Type B pancreatic cell (in vitro differentiated cells): ENCODE measurements at places on chromosomes 12 and 14. TPM values are rescaled to one million over a fixed set of nuclear protein-coding genes. Genes with fewer than 3 reads are reported as not detected.
A peak's percentile ranks its signal among the peaks of the same experiment; 100 is the strongest.

DNA sequence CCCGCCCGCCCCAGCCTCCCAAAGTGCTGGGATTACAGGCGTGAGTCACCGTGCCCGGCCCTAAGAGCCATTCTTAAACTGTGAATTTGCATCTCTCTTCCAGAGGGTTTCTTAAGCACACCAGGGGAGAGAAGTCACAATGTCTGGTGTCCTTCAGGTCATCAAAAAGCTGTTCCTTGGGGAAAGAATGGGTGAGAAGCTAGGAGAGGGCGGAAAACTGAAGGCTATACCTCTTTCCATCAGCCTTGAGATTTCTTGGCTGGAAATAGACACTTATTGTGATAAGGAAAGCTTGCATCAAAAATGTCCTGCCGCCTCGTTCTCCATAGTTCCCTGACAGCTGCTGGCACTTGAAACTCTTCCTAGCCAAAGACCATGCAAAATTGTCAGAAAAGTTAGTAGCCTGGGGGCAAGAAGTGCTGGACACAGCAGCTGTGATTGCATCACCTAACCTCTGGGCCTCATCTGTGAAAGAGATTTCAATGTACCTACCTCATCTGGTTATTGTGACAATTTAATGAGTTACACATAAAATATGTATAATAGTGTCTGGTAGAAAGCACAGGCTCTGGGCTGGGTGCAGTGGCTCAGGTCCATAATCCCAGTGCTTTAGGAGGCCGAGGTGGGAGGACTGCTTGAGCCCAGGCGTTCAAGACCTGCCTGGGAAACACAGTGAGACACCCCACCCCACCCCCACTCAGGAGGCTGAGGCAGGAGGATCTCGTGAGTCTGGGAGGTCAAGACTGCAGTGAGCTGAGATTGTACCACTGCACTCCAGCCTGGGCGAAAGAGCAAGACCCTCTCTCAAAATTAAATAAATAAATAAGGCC is 9.7 kb upstream of the UBC start:
- H3K36me3 ChIP-seq: peaks cover 10% of the 10 kb centered on the region
- no peak for DNase-seq
- peaks cover 52% of the 10 kb centered on the region for H3K4me1 ChIP-seq
- peak overlapping the region; percentile 90 for H3K27ac ChIP-seq

GRCh38 chr12:132024758-132025157 is 75.0 kb downstream of the EP400 start:
- no peak overlapping the region for H3K27ac ChIP-seq
- no peak overlapping the region for H3K4me3 ChIP-seq
- no peak for DNase-seq

Gene NEDD8
- total RNA-seq: 158 and 161 TPM in 2 replicates

DNA sequence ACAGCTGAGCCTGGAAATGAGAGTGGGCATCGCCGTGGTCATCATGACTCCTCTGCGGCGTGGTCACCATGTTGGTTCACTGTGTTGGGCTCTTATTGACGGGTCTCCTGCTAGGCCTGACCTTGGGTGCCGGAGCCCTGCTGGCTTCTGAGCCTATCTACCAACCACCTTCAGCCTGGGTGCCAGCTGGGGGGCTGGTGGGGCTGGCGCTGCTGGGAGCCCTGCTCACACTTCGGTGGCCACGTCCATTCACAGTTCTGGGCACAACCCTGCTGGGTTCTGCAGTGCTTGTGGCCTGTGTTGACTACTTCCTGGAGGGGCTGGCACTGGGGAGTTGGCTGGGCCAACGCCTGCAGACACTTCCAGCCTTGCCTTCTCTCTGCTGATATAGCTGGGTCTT is 3.7 kb upstream of the DNAJC14 start:
- H3K27ac ChIP-seq: no peak overlapping the region
- no peaks in the 10 kb centered on the region for H3K36me3 ChIP-seq
- H3K4me3 ChIP-seq: peak overlapping the region; percentile 71
- peaks cover 17% of the 10 kb centered on the region for H3K4me1 ChIP-seq
- DNase-seq: no peak

DNA sequence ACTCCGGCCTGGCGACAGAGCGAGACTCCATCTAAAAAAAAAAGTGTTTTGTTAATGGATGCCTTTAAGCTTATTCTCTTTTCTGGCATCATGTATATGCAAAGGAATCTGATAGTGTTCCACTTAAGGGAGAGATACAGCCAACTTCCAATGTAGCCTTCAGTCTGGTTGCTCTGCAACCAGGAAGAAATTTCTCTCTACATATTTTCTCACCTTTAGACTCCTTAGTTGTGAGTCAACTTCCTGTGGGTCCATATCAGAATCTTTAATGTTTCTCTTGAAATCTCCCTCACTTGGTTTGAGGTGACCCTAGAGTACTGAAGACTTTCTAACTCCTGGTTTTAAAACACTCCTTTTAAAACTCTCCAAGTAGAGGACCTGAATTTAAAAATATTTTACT is 340.4 kb downstream of the SLC6A15 start:
- H3K4me1 ChIP-seq: no peaks in the 10 kb centered on the region
- H3K4me3 ChIP-seq: no peak overlapping the region
- no peaks in the 10 kb centered on the region for H3K36me3 ChIP-seq
- H3K27ac ChIP-seq: no peak overlapping the region

Gene RPL10L
- total RNA-seq: not detected in 2 replicates

GRCh38 chr12:26128168-26128567 is 3.3 kb upstream of the BHLHE41 start:
- peaks cover 7% of the 10 kb centered on the region for H3K4me1 ChIP-seq
- peak overlapping the region; percentile 6 for H3K4me3 ChIP-seq
- H3K36me3 ChIP-seq: peaks cover 9% of the 10 kb centered on the region
- H3K27me3 ChIP-seq: peaks cover 98% of the 10 kb centered on the region
- DNase-seq: no peak
- H3K27ac ChIP-seq: no peak overlapping the region

Gene RND1
- 3.2 and 6.9 TPM in 2 replicates for total RNA-seq

DNA sequence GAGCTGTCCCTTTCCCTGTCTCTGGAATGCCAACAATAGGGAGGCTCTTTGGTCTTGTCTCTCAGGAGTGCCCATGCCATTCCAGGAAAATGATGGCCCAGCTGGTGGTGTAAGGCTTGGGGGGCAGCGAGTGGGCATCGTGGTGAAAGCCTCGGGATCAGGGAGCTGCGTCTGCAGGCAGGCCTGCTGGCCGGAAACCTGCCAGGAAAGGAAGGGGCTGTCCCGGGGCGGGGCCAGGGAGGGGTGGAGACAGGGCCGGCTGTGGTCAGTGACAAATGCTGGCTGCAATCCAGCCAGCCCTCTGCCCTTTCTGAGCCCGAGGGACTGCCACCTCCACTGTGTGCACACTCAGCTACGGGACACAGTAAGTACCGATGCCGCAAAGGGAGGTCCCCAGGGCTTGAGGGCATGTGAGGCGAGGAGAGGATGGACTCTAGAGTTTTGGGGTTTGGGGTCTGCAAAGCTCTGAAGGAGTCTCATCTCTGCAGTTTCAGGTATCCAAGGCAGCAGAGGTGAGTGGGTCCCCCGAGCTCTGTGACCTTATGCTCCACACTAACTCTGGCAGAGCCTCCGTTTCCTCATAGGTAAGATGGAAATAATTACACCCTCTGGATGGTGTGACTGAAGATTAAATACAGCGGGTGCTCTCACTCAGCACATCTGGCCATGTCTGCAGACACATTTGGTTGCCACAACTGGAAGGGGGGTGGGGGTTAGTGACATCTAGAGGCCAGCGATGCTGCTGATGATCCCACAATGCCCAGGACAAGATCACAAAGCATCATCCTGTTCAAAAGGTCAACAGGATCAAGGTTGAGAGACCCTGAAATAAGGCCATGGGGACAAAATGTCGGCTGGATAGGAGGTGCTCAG is at the start of gene SERPINA5:
TSS of gene SERPINA5 (plus strand) at position 300 of the 873 bp plus-strand sequence. CDS start 5,937 bp downstream, outside the sequence.
- H3K4me3 ChIP-seq: no peak within 1 kb of the TSS
- H3K27ac ChIP-seq: no peak within 1 kb of the TSS
- H3K27me3 ChIP-seq: no peaks in the 10 kb centered on the region
- H3K4me1 ChIP-seq: peaks cover 7% of the 10 kb centered on the region
- DNase-seq: no peak

DNA sequence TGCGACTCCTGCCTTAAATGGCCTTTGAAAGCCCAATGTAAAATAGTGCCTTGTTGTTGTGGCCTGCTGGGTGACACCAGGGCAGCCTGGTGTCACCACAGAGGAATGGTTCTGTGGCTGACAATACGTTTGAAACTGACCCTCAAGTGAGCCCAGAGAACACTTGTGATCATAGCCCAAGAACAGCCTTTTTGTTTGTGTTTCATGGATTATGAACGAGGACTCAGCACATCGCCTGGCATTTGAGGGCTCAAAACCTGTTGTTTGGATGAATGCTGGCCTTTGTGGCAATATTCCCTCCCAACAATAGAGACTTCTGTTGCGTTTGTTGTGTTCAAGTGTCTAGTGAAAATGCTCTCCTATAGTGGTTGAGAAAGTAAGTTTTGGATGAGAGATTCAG is 48.5 kb downstream of the TSPAN9 start:
- H3K36me3 ChIP-seq: peaks cover 26% of the 10 kb centered on the region
- no peak overlapping the region for H3K27ac ChIP-seq
- H3K4me3 ChIP-seq: no peak overlapping the region

- peaks cover 26% of the 10 kb centered on the region for H3K4me1 ChIP-seq
- no peak for DNase-seq
- H3K36me3 ChIP-seq: no peaks in the 10 kb centered on the region
- H3K4me3 ChIP-seq: no peak overlapping the region
Measured at GRCh38 chr14:58815161-58815701, 177.5 kb downstream of the DACT1 start.
